Myocyte (in vitro differentiated cells): ENCODE measurements at places on chromosomes 1 and 21.
A peak's percentile ranks its signal among the peaks of the same experiment; 100 is the strongest.

GRCh38 chr1:194174528-194174927, 988.1 kb upstream of the B3GALT2 start:
- DNase-seq, result no peak

GRCh38 chr1:222066539-222066938, 324.6 kb upstream of the DUSP10 start:
- no peak for DNase-seq

DNA sequence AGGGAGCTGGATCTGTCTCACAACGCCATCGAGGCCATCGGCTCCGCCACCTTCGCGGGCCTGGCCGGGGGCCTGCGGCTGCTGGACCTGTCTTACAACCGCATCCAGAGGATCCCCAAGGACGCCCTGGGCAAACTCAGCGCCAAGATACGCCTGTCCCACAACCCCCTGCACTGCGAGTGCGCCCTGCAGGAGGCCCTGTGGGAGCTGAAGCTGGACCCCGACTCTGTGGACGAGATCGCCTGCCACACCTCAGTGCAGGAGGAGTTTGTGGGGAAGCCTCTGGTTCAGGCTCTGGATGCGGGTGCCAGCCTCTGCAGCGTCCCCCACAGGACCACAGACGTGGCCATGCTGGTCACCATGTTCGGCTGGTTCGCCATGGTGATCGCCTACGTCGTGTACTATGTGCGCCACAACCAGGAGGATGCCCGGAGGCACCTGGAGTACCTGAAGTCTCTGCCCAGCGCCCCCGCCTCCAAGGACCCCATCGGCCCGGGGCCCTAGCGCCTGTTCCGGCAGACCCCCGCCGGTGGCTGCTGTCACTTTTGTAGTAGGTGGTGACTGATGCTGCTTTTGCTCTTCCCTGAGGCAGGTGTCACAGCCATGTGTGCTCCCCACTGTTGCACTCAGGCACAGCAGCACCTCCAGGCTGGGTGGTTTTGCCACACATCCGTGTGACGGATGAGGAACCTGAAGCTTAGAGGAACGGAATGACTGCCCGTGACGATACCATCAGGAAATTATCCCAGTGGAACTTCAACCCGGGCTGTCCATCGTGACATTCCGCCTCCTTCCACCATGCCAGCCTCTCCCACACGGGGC, 1.8 kb downstream of the LRRC3 start:
- DNase-seq, result no peak

- peak; percentile 40 for DNase-seq
Observed at GRCh38 chr1:200379432-200379757, 30.4 kb downstream of the ZNF281 start.

GRCh38 chr1:81574408-81574807, 226.3 kb upstream of the ADGRL2 start:
- peak; percentile 18 for DNase-seq
